ENCODE measurements at places on chromosomes 13 and 19. TPM values are rescaled to one million over a fixed set of nuclear protein-coding genes. Genes with fewer than 3 reads are reported as not detected.
A peak's percentile ranks its signal among the peaks of the same experiment; 100 is the strongest.

The ZNF560 gene
- not detected for total RNA-seq

The RASL11A gene
- total RNA-seq, result 39.3 TPM

DNA sequence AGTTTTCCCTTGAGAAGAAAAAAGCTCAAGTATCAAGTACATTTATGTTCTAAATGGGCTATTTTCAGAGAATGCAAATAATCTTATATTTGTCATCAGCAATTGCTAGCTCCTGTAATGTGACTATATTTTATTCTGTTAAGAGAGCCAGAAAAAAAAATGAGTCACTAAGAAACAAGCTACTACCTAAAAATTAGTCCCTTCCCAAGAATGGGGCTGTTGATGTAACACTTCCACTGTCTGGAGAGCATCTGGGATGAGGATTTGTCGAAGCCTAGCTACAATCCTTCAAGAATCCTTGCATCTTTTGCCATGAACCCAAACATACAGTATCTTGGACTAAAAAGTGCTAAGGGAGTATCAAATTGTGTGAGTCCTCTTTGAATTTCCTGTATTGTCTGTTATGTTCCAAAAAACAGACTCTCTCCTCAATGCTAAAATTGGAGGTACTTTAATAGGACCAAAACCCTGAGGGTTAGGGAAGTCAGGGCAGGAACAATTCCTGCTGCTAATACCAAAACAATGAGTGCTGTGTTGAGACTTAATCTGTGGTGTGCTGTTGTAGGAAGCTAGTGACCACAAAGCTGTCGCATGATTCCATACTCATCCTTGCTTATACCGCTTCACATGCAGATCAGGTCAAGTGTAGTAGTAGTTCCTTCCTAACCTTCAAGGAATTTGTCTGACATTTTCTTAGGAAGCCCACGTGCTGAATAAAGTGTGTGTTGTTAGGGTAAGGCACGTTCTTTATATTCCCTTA lies 4.9 kb upstream of the ZC3H13 start:
- DNase-seq, result no peak
- no peak overlapping the region for H3K4me3 ChIP-seq
- no peaks in the 10 kb centered on the region for H3K36me3 ChIP-seq
- H3K4me1 ChIP-seq, result no peaks in the 10 kb centered on the region
- H3K27ac ChIP-seq, result no peak overlapping the region

DNA sequence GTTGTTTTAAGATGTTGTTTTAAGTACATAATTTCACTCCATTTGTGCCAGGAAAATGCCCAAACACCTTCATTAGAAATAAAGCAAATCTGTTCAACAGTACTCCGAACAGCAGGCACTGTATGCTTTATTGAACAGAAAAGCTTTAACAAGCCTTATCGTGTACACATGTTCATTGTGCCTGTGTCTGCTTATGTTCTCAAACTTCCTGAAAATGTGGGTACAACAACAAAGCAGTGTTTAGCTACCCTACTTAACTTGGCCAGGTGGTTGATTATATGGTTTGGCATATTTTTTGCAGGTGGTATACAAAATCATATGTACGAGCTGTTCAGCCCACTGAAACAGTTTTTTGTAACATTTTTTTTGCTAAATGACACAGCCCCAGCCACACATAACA lies 718.0 kb downstream of the DACH1 start:
- H3K4me3 ChIP-seq, result no peak overlapping the region
- no peaks in the 10 kb centered on the region for H3K4me1 ChIP-seq
- no peaks in the 10 kb centered on the region for H3K36me3 ChIP-seq
- H3K27me3 ChIP-seq, result no peaks in the 10 kb centered on the region
- no peak for DNase-seq

- no peaks in the 10 kb centered on the region for H3K36me3 ChIP-seq
- no peak for DNase-seq
- no peaks in the 10 kb centered on the region for H3K27me3 ChIP-seq
- peaks cover 3% of the 10 kb centered on the region for H3K4me1 ChIP-seq
- H3K27ac ChIP-seq, result no peak within 1 kb of the TSS
Measured at GRCh38 chr19:46428239-46429135, at the start of gene PNMA8C. PNMA8C (minus strand) TSS chr19:46428936; CDS start chr19:46428359, 577 bp downstream.

The PEX11G gene
- total RNA-seq, result 9.8 TPM

DNA sequence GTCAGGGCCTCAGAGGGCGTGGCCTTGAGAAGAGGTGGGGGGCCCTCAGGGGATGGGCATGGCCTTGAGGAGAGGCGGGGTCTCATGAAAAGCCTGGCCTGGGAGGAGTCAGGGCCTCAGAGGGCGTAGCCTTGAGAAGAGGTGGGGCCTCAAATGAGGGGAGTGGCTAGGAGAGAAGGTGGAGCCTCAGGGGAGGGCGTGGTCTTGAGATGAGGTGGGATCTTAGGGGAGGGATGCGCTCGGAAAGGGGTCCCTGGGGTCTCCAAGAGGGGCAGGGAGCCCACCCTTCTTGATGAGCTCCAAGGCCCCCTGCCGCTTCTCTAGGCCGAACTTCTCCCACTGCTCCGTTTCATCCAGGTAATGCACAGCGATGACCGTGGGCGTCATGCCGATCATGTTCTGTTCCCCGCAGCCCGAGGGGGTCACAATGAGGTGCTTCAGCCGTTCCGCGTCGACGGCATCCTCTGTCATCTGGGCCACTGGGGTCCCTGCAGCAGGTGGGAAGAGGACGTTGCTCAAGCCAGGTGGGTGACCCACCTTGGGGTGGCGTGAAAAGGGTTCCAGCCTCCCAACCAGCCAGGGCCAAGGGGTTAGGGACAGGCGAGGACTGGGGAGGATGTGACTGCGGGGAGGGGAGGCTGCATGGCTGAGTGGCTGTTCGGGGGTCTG lies 24.3 kb upstream of the TNFSF14 start:
- H3K4me1 ChIP-seq, result no peaks in the 10 kb centered on the region
- no peaks in the 10 kb centered on the region for H3K27me3 ChIP-seq
- DNase-seq, result no peak
- H3K27ac ChIP-seq, result no peak overlapping the region

GRCh38 chr19:294946-295686 lies 3.9 kb upstream of the PLPP2 start:
- H3K27me3 ChIP-seq, result peaks cover 11% of the 10 kb centered on the region
- no peaks in the 10 kb centered on the region for H3K36me3 ChIP-seq
- no peaks in the 10 kb centered on the region for H3K4me1 ChIP-seq
- no peak for DNase-seq
- H3K27ac ChIP-seq, result peak overlapping the region; percentile 73

GRCh38 chr19:9640956-9641355 lies 19.9 kb upstream of the ZNF561 start:
- H3K27ac ChIP-seq, result no peak overlapping the region
- DNase-seq, result no peak
- H3K4me1 ChIP-seq, result no peaks in the 10 kb centered on the region
- H3K4me3 ChIP-seq, result no peak overlapping the region

GRCh38 chr19:38634757-38635482 lies 12.5 kb upstream of the ACTN4 start:
- no peak overlapping the region for H3K4me3 ChIP-seq
- H3K27me3 ChIP-seq, result no peaks in the 10 kb centered on the region
- peak; percentile 76 for DNase-seq

GRCh38 chr13:113493315-113493951 lies 2.9 kb upstream of the DCUN1D2 start:
- H3K4me3 ChIP-seq, result no peak overlapping the region
- peak overlapping the region; percentile 71 for H3K27ac ChIP-seq
- peaks cover 12% of the 10 kb centered on the region for H3K4me1 ChIP-seq
- DNase-seq, result no peak

The GJA3 gene
- not detected for total RNA-seq

The AMER2 gene
- not detected for total RNA-seq

The SYCN gene
- total RNA-seq, result not detected

- H3K36me3 ChIP-seq, result no peaks in the 10 kb centered on the region
- H3K27ac ChIP-seq, result no peak overlapping the region
- no peak for DNase-seq
- H3K27me3 ChIP-seq, result no peaks in the 10 kb centered on the region
- no peaks in the 10 kb centered on the region for H3K4me1 ChIP-seq
Measured at GRCh38 chr13:91136806-91137205, 210.7 kb upstream of the MIR17HG start.

The PLIN4 gene
- 50.1 TPM for total RNA-seq

The STOML3 gene
- total RNA-seq, result not detected

- no peaks in the 10 kb centered on the region for H3K4me1 ChIP-seq
- DNase-seq, result no peak
- H3K27me3 ChIP-seq, result no peaks in the 10 kb centered on the region
Measured at GRCh38 chr19:4500841-4501591, 17.3 kb downstream of the PLIN4 start.

DNA sequence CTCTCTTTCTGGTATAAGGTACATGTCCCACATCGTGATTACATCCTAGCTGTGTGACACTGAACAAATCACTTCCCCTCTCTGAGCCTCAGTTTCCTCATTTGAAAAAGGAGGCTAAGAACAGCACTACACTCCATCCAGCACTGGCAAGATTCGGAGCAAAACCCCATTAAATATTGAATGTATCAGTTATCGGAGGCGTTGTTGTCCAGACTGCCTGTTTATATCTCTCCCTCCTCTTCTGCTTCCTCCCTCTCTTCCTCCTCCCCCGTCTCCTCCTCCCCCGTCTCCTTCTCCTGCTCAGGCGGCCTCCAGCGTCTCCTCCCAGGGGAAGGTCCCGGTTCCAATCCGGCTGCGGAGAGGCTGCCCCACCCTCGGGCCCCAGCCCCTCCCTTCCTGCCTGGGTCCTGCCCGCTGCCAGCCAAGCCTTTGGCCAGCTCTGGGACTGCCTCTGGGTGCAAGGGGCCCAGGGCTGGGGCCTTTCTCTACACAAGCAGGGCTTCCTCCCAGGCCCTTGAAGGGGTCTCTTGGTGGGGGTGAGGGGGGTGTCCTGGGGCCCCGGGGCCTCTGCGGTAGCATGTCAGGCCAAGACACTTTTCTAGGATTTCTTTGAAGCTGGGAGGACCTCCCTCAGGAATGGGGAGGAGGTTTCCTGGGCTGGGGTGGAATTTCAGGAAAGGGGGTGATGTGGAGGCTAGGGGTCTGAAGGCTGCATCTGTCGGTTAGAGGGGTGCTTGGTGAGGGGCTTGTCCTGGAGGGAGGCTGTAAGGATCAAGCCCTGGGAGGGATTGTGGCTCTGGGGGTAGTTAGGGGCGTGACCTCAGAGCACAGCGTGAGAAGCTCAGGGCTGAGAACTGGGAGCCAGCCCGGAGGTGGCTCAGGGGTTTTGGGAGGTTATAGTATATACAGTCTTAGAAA lies 1.9 kb downstream of the RRAS start:
- no peaks in the 10 kb centered on the region for H3K36me3 ChIP-seq
- peaks cover 9% of the 10 kb centered on the region for H3K4me1 ChIP-seq
- H3K27ac ChIP-seq, result peak overlapping the region; percentile 100
- DNase-seq, result peak; percentile 55
- peak overlapping the region; percentile 97 for H3K4me3 ChIP-seq
- no peaks in the 10 kb centered on the region for H3K27me3 ChIP-seq

Measured in breast epithelium (tissue), 4 donors.